Hepatocyte (in vitro differentiated cells): ENCODE measurements at places on chromosomes 2 and 18.

DNA sequence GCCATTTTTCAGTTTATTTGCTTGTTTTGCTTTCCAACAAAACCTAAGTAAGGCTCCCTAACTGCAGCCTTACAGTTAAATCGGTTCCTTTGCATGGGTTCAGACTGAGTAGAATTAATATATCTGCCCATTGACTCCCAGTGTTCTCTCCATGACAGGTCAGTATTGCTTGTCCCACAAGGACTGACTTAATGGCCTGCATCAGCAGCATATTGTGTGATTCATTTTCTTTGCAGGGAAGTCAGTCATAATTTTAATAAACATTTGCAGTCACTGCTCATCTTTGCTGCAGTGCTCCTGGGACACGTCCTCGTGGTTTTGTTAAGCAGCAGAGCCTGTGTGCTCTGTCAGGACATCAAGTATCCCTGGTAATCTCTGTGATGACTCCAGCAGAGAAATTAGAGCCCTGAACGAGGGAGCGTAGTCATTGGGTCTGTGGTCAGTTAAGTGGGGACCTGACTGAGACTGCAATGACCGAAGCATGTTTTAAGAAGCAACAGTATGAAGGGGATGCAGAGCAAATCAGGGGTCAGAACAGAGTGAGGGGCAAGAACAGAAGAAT, 93.3 kb downstream of the CDH20 start:
- no peak for DNase-seq

DNA sequence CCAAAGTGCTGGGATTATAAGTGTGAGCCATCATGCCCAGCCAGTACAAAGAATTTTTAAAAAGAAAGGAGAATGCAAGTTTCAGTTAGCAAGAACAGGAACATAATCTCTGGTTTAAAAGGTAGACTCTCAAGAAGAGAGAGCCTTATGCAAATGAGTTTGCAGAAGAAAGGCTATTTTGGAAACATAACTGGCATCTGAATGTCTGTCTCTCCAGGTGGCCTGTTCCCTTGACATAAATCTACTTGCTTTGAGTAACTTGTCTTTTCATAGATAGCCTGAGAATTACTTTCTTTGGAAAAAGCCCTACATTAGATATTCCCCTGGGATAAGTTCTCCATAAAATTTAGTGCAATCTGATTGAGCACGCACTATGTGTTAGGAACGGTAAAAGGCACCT, 109.6 kb downstream of the ICOS start:
- no peak for DNase-seq

DNA sequence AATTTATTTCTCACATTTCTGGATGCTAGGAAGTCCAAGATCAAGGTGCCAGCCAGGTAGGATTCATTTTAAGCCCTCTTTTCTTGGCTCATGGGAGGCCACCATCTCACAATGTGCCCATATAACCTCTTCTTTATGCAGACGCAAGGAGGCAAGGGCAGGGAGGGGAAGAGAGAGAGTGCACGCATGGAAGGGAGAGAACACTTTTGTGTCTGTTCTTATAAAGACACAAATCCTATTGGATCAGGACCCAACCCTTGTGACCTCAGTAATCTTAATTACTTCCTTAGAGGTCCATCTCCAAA, 32.5 kb downstream of the CMPK2 start:
- no peak for DNase-seq

- DNase-seq, result no peak
These were observed 1053.5 kb upstream of the CELF4 start for GRCh38 chr18:38619129-38619528.

DNA sequence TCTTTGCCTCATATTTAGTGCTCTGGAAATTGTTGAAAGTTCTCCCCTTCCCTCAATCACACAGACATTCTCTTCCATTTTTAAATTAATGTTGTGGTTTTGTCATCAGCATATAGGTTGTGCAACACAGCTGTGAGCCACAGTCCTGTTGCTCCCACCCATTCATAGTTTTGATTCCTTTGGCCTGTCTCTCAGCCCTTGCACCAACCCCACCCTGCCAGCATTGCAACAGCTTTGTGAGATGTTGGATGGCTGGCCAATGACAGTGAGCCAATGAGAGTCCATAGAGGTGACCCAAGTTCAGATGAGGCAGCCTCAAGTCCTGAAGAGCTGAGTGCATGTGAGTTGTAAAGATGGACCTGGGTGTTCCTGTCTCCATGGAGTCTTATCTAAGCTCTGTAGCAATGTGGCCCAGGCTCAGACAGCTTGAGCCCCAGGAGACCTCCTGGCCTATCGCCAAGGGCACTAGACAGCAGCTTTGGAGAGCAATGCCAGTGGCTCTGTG, 775.5 kb downstream of the RNF144A start:
- no peak for DNase-seq

DNA sequence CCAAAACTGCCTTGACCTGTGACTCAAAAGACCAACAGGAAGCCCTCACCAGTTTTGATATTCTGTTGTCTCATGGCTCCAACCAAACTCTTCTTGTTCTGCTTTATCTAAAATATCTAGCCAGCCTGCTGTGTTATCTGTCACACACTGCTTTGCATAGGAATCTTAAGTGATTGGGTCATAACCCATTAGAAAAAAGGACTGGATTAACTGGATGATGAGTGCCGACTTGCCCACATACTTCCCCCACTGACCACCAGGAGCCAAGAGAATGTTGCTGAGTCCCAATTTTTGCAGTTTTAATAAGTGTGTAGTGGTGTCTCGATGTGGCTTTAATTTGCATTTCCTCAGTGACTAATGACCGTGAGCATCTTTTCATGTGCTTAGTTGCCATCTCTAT, 6.5 kb downstream of the MOGAT1 start:
- no peak for DNase-seq
